Cerebellar cortex (tissue), 1 donor: ENCODE measurements at places on chromosomes 5 and 9.

DNA sequence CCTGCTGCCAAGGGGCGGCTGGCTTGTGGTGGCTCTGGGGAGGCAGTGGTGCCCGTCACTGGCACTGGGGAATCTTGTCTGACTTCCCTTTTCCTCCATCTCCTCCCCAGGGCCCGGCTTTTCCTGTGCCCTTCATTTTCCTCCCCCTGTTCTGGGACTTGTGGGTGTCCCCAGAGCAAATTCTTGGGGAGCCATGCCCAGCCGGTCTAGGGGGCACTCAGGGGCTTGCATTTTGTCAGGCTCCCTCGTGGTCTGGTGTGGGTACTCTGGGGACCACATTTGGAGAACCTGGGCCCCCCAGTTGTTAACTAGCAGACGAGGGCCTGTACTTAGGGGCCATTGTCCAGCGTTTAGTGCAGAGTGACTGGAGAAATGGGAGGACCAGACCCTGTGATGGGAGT, 105.2 kb upstream of the IER5L start:
- DNase-seq, result no peak

DNA sequence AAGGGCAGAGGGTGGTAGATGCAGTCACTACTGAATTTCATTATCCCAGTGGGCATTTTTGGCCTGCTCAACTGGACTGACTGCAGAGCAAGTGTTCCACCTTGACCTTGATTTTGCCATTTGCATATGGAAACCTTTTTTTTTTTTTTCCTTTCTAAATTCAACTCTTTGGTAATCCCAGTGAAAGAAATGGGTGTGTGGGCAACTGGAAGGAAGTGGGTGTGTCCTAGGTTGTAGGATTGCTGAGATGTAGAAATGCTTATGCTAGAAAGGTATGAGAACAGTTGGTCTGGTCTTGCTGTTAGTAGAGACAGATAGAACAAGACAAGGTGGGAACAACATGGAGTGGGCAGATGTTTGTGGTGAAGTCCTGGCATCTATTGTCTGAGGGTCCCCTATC, 7.8 kb upstream of the IL12B start:
- no peak for DNase-seq

DNA sequence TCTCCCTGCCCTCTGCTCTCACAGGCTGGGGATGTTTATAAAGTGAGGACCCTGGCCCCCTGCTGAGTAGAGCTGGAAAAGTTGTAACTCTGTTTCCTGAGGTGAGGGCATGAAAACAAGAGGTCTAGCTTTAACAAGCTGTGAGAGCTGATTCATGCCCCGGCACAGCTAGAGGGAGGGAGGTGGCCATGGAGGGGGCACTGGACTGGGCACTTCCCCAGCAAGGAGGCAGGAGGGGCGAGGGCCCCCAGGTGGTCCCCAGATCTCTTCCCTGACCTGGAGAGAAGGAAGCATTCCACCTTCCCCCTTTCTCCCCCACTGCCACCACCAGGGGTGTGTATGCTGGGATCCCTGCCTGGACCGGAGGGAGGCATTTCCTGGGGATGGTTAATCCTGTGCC, at the start of gene MSMP:
Gene MSMP, minus strand, starts transcription at position 13 of the 400 bp plus-strand sequence. CDS start 147 bp downstream, outside the sequence.
- no peak for DNase-seq

- DNase-seq, result no peak
Measured at GRCh38 chr5:132052520-132052919, 7.9 kb upstream of the IL3 start.
